ENCODE measurements at places on chromosomes 4 and X.

DNA sequence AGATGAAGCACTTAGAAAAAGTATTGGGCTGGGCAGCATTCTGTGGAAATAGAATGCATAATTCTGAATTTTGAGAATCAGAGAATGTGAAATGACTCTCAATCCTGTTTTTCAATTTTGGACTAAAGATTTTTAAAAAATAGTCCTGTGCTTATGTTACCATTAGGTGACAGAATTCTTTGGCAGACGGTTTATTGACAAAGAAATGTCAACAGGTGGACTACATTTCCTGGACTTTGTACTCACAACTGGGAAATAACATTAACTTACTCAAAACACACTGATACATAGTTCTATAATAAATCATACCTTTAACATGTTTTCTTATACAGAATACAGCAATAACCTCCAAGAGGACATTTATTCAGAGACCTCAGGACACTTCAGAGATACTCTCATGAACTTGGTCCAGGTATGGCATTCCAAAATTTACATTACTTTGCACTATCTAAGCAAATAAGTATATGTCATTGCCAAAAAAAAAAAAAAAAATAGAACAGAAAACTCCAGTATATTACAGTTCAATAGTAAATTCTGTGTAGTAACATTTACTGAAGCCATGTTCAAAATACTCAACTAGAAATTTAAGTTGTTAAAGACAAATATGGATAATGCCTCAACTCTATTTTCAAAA, 72.7 kb downstream of the ANXA10 start:
- DNase-seq: no peak

DNA sequence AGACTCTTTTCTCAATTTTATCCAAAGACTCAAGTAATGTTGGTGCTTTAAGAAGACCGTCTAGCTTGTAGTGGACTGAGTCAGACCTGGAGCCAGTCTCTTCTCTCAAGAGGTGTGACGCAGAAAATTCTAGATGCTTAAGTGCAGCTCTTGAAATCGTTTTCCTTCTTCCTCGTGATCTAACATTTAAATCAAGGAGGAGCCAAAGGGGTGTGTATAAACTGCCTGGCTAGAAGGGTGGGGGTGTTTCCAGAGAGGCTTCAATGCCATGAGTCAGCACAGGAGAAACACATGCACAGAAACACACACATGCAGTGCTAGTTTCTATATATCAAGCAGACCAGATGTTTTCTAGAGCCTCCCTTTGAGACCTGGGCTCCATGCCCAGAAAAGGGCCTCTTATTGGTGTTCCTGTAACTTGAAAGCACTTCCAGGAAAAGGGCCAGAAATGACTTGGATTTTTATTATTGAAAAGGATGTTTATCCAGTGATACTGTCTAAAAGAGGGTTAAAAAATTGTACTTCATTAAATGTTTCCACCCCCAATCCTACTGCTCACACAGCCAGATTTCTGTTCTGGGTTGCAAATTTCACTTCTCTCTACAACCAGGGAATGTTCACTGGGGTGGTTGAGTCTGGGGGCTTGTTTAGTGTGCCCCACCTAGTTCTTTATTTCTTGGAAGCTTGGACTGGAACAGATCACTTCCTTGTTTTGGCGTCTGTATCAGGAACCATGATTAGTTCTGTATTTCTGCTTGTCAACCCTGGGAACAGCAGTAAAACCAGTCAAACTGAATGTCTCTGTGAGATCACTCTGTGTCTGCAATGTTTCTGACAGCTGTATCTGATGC, at the start of gene CLIC2:
Gene CLIC2 (minus strand): TSS at position 129 of the 851 bp plus-strand sequence. CDS start 187 bp downstream, outside the sequence.
- DNase-seq: no peak

GRCh38 chr4:23023121-23023520, 330.4 kb downstream of the GBA3 start:
- peak; percentile 85 for DNase-seq

DNA sequence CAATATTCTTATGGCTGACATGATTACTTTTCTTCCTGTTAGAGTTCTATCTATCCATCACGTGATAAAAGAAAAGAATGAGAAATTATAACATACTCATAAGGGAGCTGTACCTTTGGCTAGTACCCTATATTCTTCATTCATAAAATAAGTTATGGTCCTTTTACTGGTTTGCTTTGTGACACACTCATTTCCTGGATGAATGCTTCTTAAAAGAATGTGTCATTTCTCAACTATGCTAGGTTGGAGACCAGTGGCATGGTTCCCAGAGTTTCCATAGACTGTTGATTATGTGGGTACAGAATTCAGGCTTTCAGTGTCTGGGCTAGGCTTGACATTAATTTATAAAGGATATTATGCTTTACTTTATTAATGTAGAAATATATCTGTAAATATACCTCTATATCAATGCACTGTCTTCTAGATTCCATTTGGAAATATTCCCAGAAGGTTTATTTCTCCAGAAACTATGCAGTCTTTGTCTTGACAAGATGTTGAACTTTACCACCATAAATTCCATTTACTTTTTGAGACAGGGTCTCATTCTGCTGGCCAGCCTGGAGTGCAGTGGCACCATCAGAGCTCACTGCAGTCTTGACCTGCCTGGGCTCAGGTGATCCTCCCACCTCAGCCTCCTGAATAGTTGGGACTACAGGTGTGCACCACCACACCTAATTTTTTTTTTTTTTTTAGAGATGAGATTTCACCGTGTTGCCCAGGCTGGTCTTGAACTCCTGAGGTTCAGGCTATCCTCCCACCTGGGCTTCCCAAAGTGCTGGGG, 23.8 kb downstream of the NUDT6 start:
- DNase-seq: no peak

GRCh38 chr4:59936566-59936965, 1263.6 kb upstream of the ADGRL3 start:
- no peak for DNase-seq

GRCh38 chr4:77014256-77014655, 61.5 kb downstream of the CCNI start:
- DNase-seq: no peak

DNA sequence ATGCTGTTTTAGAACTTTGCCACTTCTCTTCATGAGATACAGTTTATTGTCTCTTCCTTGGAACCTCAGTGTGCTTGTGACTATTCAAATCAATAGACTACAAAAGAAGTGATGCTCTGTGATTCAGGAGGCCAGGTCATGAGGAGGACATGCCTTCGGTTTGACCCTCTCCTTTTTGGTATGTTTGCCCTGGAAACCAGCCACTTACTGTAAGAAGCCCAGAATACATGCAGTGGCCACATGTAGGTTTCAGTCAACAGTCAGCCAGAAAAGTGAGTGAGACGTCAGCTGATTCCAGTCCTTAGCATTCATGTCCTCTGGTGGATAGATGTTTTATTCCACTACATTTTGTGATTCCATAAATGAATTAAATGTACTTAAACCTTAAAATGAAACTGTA, 328.7 kb downstream of the PCDH18 start:
- no peak for DNase-seq

DNA sequence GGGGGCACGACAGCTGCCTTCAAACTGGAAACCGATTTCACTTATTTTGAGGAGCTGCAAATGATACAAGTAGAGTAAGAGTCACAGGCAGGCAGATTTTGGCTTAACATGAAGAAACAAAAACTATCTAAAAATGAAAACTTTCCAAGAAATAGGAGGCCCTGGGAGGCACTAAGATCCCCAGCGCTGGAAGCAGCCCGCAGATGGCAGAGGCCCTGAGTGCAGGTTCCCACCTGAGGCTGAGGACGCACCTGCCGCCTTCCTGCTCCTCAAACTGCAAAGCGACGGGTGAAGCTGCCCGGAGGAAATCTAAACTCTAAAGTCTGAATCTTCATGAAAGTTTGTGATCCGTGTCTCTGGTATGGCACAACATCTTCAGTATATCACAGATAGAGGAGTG, 138.7 kb downstream of the AFAP1 start:
- DNase-seq: no peak

GRCh38 chrX:1451661-1452515, 821 bp downstream of the ASMTL start:
- no peak for DNase-seq

DNA sequence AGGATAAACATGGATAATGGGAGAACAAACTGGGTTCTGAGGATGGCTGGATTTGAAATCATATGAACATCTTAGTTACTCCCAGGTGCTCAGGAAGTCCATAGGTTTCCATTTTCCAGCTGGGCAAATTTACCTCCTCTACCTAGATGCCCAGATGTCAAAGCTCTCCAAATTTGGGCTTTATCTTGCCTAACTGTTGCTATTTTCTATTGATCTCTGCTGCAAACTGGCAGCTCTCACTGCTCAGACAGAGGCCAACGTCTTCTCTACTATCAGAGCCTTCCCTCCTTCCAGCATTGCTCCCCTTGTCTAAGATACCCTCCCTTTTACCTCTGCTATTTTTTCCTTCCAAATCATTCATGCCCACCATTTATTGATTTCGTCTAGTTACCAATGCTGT, 62.1 kb downstream of the LDB2 start:
- DNase-seq: no peak

DNA sequence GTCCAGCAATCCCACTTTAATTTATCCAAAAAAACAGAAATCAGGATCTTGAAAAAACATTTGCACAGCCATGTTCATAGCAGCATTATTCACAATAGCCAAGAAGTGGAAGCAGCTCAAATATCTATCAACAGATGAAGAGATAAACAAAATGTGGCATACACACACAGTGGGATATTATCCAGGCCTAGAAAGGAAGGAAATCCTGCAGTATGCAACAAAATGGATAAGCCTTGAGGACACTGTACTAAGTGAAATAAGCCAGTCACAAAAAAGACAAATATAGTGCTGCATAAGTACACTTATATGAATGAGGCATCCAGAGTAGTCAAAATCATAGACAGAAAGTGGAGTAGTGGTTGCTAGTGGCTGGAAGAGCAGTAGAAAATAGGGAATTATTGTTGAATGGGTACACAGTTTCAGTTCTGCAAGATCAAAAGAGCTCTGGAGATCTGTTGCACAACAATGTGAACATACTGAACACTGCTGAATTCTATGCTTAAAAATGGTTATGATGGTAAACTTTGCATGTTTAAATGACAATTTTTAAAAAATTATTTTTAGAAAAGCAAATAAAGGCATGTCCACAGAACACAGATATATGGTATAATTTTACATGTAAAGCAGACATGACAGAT, 25.6 kb downstream of the CHM start:
- no peak for DNase-seq

DNA sequence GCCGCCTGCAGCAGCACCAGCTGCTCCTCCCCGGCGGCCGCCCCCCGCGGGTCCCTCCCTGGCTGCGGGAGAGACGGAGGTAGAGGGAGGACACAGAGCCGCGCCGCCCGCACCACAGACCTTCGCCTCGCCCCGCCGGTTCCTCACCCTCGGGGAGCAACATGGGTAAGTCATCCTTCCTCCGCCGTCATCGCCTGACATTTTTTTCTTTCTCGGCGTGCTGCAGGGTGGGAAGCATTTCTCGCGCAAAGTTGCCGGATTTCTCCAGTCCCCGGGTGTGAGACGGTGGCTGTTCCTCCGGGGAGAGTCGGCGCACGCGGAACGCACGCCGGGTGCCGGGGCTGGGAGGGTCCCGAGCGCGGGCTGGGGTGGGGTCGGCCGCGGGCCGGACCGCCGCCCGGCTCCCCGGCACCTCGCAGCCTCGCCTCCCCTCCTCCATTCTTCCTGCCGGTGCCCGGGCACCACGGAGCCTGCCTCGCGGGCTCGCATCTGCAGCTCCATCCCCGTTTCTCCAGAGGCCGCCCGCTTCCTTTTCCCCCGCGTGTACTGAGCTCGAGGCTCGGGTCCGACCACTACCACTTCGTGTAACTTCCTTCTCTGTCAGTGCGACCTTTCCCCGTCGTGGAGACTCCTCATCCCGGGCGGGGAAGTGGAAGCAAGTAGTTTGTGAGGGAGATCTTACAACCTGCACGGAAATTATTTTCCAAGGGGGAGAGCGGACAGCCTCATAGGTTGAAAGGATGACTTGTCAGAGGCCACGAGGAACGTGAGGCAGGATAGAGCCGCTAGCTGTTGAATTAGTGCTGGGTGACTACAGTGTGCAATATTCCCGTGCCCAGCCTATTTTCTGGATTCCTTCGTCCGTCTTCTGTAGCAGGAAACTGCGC, 464 bp downstream of the RAP1GDS1 start:
- peak; percentile 94 for DNase-seq

GRCh38 chrX:37491686-37492085, 79.8 kb upstream of the LANCL3 start:
- no peak for DNase-seq
